ENCODE measurements at places on chromosomes 6 and 20.

DNA sequence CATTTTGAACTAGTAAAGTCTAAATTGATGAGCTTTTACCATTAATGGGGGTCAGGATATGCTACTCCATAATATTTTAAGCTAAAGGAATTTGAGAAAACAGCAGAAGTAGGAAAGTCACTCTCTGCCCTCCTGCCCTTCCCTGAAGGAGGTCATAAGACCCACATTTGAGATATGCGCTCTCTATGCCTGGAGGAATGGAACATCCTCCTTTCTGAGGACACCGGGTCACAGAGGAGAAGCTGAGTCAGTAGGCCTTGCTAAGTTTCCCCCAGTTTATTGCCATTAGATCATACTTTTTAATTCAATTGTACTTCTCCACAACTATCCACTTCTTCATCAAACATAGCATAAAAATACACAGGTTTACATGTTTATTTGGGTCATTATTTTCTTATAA lies 40.3 kb downstream of the AKAP7 start:
- no peak for DNase-seq

DNA sequence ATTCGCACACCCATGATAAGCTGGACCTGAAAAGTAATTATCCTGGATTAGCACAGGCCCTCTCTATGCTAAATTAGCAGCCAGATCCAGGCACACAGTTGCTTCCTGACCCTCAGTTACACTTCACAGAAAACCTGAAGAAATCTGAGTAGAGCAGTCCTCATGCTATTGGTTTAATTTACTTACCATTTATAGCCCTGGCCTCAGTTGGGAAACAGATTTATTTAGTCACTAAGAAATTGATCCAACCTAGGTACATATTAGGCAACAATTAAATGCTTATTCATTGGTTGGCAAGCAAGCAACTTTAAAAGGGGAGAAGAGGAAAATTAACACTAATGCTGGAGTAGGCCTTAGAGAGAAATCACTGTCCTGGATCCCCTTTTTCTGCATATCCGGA lies 15.6 kb upstream of the EYA4 start:
- DNase-seq, result no peak

- peak; percentile 73 for DNase-seq
Observed at GRCh38 chr6:41027799-41028560, 11.0 kb downstream of the UNC5CL start.

GRCh38 chr6:149285626-149286025 lies 31.9 kb upstream of the TAB2 start:
- no peak for DNase-seq

DNA sequence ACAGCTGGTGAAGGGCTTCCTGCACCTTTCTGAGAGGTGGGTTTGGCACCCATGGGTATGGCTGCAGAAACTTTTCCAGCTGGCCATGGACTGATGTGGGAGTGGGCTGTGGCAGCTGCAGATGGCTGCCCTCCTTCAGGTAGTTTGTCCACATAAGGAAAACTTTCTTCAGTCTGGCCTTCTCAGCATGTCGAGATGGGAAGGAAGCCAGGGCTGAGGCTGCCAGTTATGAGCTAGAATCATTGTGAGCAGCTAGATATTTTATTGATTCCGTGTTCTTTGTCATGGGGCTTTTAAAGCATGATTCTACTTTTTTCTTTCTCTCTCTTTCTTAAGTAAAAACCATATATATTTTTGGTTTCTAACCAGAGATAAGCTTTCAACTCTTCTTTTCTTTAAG lies 16.6 kb downstream of the NKX2-4 start:
- DNase-seq, result no peak

GRCh38 chr20:51360451-51361201 lies 181.9 kb downstream of the NFATC2 start:
- no peak for DNase-seq

GRCh38 chr20:51873652-51874051 lies 71.3 kb upstream of the SALL4 start:
- DNase-seq, result no peak

DNA sequence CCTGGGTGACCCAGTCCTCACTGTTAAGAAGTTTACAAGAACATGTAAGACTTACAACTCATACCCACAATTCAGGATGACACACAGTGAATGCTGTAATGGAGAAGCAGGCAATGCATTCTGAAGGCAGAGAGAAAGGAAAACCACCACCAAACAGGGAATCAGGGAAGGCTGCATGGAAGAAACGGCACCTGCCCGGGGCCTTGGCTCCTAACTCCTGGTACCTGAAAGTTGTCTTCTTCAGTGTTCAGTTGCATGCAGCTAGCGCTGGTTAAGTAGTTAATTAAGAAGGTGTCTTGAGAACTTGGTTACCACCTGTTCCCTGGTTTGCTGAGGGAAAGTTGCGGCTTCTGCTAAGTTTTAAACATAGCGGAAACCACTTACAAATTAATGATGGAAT lies 57.2 kb downstream of the GPR6 start:
- DNase-seq, result no peak

- DNase-seq, result no peak
Observed at GRCh38 chr20:17276101-17276500, 49.3 kb downstream of the PCSK2 start.

DNA sequence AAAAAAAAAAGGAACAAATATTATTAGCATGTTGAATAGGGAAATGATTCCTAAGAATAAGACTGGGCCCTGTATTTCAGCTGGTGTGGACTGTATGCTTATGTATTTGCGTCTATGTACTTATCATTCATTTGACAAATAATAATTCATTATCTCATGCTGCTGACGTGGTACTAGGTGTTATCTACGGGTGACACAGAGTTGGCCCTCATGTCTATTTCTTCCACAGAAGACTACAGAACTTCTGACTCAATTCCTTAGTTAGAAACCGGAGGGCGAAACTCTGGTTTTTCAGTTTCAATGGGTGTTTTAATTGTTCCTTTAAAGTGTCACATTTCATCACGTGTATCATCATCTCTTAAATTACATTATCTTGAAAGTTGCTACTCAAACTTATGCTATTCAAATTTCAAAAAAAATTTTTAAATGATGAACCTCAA lies 305.9 kb downstream of the CLIC5 start:
- no peak for DNase-seq

DNA sequence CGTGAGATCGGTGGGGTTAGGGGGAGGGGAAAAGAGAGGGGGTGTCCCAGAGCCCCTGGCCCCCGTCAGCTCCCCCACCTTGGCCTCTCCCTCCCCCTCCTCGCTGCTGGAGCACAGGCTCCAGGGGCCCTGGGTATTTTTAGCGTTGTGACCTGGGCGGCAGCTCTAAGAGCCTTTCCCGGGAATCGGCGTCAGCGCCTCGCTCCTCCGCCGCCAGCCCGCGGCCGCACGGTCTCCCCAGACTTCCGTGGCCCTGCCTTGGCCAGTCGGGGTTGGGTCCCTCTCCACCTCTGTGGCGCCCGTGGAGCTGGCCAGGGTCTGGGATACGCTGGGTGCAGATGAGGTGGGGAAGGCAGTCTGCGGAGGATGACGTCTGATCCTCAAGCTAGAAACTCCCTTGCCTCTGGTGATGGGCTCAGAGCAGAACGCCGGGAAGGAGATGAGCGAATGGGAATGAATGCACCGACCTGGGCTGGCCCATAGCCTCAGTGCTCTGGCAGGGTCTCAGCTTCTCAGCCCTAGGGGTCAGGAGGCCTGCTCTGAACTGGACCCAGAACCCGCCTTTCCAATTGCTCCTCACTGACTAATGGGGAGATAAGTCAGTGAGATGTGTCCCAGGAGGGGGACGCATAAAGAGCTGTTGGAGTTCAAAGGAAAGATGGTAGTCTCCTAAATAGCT lies 883 bp upstream of the DBNDD2 start:
- DNase-seq, result no peak

DNA sequence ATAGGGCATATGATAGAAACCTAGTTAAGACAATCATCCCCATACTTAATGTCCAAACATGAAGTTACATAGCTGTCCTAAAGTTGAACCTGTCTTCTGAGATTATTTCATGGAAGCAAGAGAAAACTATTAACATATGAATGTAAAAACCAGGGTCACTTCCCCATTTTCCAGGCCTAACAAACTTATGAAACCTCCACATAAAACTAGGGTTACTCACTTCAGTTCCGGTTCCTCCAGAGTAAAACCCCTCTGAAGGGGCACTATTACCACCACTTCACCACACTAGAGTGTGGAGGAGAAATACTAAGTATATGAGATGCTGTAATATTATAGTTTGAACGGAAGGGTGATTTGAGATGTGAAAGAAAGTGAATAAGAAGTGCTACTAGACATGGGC lies 14.9 kb downstream of the PRKN start:
- no peak for DNase-seq

DNA sequence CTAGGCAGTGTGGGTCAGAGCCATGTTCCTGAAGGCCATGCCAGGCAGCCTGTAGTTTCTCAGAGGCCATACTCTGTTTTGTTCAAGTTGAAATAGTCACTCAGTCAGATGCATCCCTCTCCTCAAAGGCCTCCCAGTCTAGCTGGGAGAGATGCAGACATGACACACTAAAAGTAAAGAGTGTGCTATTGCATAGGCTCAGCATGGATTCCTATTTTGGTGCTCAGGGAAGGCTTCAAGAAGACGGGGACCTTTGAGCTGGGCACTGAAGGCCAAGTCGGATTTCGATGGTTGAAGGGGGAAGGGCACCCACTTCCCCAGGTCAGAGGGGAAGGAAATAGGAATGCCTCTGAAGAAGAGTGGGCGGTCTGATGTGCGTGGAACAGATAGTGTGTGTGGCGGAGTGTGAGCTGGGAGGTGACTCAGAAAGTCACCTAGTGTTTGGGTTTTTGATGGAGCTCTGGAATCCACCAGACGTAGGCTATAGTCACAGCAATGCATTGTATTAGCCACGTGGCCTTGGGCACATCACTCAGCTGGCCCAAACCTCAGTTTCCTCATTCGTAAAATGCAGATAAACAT lies 3.7 kb downstream of the EPB41L1 start:
- DNase-seq, result no peak

DNA sequence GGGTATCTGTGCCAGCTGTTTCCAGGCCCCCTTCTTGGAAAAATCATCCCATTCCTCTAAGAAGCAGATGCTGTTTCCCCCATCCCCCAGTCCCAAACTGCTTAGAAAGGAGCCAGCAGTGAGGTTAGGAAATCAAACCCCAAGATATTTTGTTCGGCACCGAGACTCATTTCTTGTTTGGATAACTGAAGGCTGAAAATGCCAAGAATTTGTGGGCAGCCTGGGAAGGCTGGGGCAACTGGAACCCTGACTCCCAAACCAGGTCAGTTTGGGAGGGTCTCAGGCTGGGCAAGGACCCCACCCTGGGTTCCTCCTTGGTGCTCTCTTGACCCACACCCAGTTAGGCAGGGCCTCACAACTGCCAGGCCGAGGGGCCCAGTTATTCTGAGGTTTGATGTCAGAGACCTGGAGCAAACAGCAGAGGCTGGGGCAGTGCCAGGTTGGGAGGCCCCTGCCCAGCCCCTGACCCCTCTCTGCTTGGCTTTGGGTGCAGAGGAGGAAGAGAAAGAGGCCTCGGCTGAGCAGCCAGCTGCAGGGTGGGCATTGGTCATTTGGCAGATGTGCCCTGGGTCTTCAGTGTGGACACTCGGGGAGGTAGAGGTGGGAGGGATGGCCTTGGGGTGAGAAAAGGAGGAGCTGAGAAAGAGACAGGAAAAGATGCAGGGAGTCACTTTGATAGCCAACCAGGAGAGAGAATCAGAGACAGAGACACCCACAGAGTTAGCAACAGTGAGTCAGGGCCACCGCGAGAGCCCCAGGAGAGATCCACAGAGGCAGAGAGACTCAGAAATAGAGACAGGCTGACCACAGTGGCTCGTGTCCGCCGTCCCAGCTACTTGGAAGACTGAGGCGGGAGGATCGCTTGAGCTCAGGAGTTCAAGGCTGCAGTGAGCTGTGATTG lies 5.0 kb downstream of the ANGPT4 start:
- no peak for DNase-seq

DNA sequence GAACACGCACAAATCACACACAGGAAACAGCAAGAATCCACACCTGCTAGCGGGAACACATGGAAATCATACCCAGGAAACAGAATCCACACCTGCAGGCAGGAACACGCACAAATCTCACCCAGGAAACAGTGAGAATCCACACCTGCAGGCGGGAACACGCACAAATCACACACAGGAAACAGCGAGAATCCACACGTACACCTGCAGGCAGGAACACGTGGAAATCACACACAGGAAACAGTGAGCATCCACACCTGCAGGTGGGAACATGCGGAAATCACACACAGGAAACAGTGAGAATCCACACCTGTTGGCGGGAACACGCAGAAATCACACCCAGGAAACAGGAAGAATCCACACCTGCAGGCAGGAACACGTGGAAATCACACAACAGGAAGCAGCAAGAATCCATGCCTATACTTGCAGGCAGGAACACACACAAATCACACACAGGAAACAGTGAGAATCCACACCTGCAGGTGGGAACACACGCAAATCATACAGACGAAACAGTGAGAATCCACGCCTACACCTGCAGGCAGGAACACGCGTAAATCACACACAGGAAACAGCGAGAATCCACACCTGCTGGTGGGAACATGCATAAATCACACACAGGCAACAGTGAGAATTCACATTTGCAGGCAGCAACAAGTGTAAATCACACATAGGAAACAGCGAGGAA lies 108.6 kb downstream of the DLL1 start:
- DNase-seq, result no peak

GRCh38 chr6:116536216-116536621 lies 9.3 kb downstream of the TRAPPC3L start:
- peak; percentile 77 for DNase-seq

GRCh38 chr6:132391391-132392269 lies 9.6 kb downstream of the MOXD1 start:
- DNase-seq, result no peak

- DNase-seq, result no peak
Observed at GRCh38 chr6:82372656-82373055, 9.0 kb downstream of the TPBG start.

GRCh38 chr6:35993150-35993549 lies 31.3 kb downstream of the SLC26A8 start:
- no peak for DNase-seq

DNA sequence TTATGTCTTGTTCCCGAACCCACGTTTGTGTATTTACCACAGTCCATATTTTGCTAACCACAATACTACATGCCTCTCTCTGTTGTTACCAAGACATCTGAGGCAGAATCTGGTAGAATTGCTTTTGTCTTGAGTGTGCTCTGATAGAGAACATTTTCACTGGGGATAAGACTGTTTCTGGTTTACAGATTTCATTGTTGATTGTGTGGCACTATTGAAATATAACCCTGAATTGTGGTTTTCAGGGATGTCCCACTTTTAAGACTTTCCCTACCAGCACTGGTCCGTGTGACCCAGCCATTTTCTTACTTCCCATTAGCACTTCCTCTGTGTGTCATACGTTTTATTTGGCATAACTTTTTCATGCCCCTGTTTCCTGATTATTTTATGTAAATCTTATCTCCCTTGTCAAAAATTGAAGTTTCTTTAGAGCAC lies 12.2 kb downstream of the NCOA7 start:
- peak; percentile 35 for DNase-seq

- no peak for DNase-seq
Observed at GRCh38 chr6:154593122-154593521, 82.6 kb upstream of the CNKSR3 start.

DNA sequence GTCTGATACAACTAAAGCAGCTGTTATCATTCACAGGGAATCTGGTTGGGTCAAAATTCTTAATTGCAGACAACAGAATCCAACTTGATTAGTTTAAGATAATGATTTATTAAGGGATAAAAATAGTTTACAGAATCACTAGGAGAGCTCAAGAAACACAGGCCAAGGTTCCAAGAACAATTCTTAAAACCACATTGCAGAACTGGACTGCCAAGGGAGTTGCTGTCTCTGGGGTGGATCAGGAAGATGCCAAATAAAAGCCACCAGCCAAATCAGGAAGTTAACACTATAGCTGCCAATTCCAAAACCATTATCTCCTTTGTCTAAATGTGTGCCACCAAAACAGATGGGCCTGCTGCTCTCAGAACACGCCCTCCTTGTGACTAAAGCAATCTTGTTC lies 53.7 kb downstream of the NUDT3 start:
- DNase-seq, result no peak

GRCh38 chr6:166751051-166751595 lies 124.1 kb upstream of the RPS6KA2 start:
- DNase-seq, result peak; percentile 37
